Progenitor cell of endocrine pancreas (in vitro differentiated cells): ENCODE measurements at places on chromosomes 6 and 20. TPM values are rescaled to one million over a fixed set of nuclear protein-coding genes. Genes with fewer than 3 reads are reported as not detected.

CAP2 gene
- total RNA-seq = 15.4 and 15.5 TPM in 2 replicates

DNA sequence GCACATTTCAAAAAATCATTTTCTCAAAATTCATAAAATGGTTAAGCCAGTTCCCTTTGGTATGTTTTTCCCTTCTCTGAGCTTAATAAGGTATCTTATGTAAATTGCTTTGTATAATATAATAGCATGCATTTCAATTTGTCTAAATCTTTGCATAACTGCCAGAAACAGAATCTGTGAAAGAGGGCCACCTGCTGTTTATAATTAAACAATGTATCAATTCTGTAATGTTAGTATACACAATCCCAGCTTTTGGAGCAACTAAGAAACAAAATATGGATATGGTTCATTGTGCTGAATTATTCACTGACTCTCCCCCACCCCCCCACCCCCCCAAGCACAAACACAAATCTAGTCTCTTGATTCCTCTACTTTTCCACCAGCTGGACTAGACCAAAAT lies 54.8 kb downstream of the GPX5 start:
- DNase-seq = no peak

- DNase-seq = no peak
Observed at GRCh38 chr6:99617131-99617530, 10.5 kb downstream of the PRDM13 start.

DNA sequence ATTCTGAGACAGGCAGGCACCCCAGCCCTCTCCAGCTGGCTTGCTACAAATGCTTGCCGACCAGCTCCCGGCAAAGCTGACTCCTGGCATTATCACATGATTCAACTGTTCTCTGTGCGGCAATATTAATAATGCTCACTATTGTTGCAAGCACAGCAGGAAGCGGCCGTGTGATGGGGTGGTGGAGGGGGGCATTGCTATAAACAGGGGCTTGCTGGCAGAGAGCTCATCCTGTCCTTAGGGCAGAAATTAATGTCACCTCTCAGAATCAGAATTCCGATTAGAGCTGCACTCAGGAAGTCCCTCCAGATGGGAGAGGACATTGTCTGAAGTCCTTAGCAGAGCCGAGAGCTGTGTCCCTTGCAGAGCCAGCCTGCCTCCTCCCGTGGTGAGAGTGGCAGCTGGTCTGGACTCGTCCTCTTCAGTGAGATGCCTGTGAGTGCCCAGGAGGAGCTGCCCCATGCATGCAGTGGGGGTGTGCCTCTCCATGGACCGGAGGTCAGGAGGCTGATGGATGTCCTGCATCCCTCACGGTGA lies 162.5 kb downstream of the CDH4 start:
- DNase-seq = no peak

DNA sequence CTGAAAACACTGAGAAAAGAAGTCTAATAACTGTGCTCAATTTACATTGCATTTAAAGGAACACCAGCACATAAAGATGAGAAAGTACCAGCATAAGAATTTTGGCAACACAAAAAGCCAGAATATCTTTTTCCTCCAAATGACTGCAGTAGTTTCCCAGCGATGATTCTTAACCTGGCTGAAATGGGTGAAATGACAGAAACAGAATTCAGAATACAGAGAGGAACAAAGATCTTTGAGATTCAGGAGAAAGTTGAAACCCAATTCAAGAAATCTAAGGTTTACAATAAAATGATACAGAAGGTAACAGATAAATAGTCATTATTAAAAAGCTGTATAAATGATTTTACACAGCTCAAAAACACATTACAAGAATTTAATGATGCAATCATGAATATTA lies 197.0 kb upstream of the EYS start:
- DNase-seq = no peak

- DNase-seq = no peak
Observed at GRCh38 chr6:119543332-119543731, 193.8 kb upstream of the MAN1A1 start.

HLA-DRB5 gene
- 0.60 and 0.71 TPM in 2 replicates for total RNA-seq

HDAC2 gene
- 287 and 289 TPM in 2 replicates for total RNA-seq

DNA sequence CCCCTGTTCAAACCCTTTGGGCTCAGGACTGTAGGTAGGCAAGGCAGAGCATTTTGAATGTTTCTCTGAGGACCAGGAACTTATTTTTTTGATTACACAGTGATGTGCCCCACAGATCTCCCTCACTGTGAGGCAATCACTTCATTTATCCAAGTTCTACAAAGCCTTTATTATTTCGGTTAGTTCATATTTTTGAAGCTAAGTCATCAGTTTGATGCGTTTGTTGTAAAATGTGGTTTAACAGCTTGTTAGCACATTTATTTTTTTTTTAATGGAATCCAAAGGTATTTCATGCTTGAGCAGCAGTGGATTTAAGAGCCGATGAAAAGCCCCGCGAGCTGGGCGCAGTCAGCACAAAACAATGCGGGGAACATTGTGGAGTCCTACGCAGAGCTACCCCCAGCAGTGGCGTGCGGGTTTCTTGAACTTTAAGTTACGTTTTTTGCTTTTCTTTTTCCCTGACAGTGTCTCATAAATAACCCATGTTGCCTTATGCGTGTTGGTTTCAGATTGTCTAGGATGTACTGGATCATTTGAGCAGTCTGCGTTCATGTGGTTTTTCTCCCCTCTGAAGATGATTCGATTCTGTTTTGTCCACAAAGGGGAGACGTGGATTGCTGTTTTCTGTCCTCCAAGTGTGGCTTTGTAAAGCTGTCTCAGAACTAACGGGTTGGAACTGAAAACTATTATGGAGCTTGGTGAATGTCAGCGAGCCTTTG lies 233.6 kb upstream of the BMP2 start:
- no peak for DNase-seq

FNDC11 gene
- total RNA-seq = 1.9 and 2.6 TPM in 2 replicates

DNA sequence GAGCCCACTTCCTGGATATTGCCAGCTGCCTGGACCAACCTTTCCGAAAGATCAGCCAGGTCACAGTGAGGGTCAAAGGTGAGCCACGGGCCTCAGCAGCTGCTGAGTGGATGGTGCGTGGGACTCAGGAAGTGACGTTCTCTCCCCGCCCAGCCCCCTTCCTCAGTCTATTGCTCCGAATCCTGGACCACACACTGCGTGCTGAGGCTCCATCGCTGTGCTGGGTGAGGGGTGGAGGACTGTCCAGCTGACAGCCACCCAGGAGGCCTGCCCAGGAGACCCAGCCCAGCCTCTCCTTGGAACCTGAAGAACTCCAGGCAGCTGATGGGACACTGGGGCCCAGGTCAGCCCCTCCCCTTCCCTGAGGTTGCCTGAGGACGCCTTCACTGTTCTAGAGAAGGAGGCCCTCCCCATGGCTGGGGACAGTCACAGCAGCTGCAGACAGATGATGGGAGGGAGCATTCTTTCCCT lies 94.4 kb upstream of the CD93 start:
- DNase-seq = no peak

GRCh38 chr6:63644668-63645326 lies 9.2 kb downstream of the PHF3 start:
- no peak for DNase-seq

- no peak for DNase-seq
Observed at GRCh38 chr20:10558635-10559187, 115.1 kb downstream of the JAG1 start.

DNA sequence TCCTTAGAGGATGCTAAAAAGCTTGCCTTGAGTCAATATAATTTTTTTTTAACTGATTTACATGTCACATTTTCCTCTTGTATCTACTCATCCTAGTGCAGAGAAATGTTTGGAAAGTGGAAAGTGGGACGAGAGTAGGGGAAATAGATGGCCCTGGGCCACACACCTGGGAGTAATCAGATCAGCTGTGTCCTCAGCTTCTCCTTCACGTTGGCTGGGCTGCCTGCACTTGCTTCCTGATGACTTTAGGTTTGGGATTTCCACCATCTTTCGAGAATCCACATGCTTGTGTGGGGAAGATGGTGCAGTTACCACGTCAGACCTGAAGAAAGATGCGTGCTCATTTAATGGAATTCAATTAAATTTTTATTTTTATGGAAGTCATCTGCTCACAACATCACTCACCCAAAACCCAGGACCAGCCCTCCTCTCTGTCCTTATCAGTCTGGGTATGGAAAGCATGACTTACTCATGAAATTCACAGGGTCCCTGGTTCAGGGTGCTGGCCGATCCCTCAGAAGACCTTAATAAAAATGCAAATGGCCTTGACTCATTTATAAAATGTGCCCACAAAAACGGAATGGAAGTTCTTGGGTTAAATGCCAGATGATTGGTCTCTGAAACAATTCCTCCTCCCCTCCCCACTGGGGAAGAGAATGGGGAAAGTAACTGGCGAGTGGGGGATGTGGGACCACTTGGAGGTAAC lies 74.5 kb upstream of the TIAM2 start:
- no peak for DNase-seq

DNA sequence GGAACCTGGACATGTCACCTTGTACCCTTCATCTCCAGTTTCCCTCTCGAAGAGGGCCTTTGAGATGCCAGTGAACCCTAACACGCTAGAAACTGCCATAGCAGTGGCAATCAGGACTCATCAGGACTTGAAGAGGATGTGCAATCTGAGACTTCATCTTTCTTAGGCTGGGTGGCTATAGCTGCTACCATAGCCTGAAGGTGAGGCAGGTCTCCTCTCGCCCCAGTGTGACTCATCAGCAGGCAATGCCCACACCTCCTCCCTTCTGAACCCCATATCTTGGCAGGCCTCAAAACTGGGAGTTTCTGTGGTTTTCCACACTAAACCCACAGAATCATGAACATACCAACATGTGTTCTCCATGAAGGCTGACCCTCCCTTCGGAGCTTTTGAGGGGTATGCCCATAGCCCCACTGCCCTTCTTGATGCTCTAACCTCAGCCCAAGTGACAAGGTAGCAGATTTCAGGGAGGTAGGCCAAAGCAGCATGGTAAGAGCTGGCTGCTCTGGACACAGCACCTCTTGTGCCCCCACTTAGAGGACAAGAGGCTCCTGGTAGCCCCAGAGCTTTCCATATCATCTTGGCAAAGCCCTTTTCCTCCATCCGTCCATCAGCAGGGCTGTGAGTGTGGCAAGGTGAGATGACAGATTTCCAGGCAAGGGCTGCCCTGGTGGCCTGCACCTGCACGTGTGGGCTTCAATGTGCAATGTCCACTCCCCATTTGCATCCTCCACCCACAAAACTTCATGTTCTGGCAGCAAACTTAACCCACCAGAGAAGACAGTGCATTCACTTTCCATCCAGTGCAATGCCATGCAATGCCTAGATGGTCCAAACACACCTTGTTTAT lies 2.6 kb downstream of the BLCAP start:
- DNase-seq = no peak

DNA sequence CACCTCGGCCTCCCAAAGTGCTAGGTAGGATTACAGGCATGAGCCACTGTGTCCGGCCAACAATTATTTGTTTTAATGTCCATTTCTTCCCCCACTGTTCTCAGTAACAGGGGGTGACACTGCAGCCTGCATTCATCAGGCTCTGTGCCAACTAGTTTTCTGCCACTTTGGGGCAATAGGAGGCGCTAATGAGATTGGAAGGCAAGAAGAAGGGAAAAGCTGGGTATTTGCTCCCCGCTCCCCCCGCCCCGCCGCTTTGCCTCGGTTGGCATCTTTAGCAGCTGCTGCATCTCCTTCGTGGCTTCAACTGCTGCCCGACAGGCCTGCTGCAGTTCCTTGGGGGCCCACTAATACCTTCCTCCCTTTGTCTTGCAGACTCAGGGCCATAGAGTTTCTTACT lies 35.0 kb upstream of the MDGA1 start:
- DNase-seq = no peak

- DNase-seq = no peak
Observed at GRCh38 chr6:115887891-115888290, 172.8 kb downstream of the FRK start.

- no peak for DNase-seq
Observed at GRCh38 chr6:84669945-84670344, 94.5 kb downstream of the TBX18 start.

DNA sequence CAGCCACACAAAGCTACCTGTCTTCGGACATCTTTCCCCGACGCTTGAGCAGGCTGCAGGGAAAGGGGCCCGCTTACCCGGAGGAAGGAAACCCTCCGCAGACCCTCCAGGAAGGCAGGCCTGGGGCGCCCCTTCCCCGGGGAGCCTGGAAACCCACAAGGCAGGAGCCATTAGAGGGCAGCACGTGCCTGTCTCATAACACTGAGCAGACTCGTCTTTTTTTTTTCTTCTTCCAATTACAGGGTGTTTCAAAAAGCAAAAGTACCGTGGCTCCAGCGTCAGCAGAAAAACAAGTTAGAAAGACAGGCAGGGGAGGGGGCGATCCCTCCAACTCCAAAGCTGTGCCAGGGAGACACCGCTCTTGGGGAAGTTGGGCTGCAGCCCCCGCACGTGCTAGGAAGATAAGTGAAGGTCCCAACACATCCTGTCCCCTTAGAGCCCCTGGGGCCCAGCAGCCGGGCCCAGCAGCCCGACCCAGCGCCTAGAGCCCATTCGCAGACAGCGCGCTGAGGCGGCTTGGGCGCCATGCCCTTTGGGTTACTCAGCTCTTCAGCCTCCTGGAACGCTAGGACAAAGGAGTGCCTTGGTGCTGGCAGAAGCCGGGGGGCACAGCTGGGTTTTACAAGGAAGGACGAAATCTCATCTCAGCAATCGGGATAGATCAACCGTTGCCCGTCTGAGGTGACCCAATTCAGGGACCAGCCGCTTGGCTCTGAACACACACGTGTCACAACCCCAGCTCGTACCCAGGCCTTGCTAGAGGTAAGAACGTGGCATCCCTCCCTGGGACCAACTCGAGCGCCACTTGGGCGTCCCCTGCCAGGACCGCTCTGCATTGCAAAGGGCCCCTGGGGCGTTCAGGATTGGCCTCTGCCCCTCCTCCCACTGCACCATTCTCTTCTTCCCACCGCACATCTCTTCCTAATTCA lies 136.3 kb downstream of the LY86 start:
- DNase-seq = peak; percentile 69

OR2B6 gene
- total RNA-seq = not detected in 2 replicates

GRCh38 chr6:47780510-47781356 lies 1.1 kb upstream of the OPN5 start:
- no peak for DNase-seq

MOCS3 gene
- 5.6 and 5.8 TPM in 2 replicates for total RNA-seq

- no peak for DNase-seq
Observed at GRCh38 chr20:40654876-40655275, 34.2 kb downstream of the MAFB start.

DNA sequence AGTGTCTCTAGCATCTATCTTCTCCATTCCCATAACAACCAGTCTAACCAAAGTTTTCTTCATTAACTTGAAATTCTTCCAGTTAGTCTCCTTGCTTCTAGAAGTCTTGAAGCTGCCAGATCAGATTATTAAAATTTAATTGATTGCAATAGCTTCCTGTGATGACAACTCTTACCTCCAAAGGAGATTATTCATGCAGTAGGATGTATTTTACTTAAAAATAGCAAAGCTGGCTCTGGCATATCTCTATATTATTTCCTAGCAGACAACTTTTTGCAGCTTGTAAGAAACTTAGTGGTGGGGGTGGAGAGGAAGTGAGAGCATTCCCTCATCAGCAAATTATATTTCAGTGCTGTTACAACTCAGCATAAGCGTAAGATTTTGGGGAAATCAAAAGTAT lies 290.4 kb downstream of the GRIK2 start:
- no peak for DNase-seq

DNA sequence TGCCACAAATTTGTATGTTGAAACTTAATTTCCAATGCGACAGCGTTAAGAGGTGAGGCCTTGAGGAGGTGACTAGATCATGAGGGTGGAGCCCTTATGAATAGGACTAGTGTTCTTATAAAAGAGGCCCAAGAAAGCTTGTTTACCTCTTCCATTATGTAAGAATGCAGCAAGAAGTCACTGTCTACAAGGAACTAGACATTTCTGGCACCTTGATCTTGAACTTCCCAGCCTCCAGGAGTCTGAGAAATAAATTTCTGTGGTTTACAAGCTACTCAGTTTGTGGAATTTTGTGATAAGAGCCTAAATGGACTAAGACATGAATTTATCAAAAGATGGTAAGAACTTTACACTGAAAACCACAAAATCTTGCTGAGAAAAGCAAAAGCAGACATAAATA lies 173.6 kb upstream of the SGK1 start:
- no peak for DNase-seq
